CD4-positive, alpha-beta T cell treated with Interleukin-21 for 1 hour (primary cell): ENCODE measurements at places on chromosomes 4 and X.

- DNase-seq, result no peak
Observed at GRCh38 chrX:39718981-39719380, 378.8 kb downstream of the BCOR start.

DNA sequence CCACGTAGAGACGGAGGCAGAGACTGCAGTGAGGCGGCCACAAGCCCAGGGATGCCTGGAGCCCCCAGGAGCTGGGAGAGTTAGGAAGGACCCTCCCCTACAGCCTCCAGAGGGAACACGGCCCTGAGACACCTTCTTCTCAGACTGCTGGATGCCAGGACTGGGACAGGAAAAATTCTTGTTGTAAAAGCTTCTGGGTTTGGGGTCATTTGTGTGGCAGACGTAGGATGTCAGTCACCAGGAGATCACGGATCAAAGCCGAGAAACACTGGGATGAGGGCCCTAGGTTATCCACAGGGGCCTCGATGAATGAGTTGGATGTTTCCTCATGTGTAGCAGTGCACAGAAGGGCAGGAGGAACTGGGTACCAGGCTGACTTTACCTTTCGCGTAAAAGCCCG, 163.7 kb downstream of the SHOX start:
- no peak for DNase-seq

DNA sequence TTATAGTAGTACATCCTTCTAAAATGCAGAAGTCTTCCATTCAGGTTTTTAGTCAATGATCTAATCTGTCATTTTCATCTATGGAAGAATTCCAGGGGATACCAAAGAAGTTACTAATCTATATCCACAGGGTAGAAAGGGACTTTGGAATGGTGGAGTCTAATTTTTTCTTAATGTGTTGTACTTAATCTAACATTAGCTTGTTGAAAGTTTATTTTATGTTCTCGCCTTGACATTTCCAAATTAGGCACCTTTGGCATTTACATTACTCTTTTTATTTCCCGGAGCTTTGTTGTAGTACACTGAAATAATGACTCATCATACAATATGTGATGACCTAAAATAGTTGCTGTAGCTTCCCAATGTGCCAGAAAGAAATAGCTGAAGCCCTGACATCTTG, 91.5 kb downstream of the HTR2C start:
- DNase-seq, result no peak

DNA sequence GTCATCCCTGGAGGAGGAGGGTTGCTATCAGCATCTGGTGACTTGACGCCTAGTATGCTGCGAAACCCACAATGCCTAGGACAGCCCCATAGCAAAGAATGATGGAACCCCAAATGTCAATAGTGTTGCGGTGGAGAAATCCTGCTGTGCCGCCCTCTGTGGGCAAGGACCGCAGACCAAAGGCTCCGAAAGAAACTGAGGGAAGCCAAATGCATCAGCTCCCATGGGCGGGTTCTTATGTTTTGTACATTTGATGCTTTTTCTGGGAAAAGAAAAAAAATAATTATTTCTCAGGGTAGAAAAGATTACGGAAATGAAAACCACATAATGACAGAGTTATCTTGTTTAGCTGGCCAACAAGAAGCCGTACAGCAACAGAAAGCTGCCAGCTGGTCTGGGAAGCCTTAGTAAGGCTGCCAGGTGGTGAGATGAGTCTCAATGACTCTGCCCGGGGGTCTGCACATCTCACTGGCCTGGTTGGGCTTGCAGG, 95.0 kb upstream of the TBL1X start:
- DNase-seq, result peak; percentile 22

- DNase-seq, result no peak
Observed at GRCh38 chr4:173860094-173860493, 330.1 kb upstream of the HAND2 start.

- no peak for DNase-seq
Observed at GRCh38 chrX:149711545-149712236, at the start of gene MAGEA11. MAGEA11 (plus strand) TSS chrX:149712060; CDS start chrX:149713160, 1,100 bp downstream.

- no peak for DNase-seq
Observed at GRCh38 chr4:7157666-7158065, 34.7 kb upstream of the SORCS2 start.

DNA sequence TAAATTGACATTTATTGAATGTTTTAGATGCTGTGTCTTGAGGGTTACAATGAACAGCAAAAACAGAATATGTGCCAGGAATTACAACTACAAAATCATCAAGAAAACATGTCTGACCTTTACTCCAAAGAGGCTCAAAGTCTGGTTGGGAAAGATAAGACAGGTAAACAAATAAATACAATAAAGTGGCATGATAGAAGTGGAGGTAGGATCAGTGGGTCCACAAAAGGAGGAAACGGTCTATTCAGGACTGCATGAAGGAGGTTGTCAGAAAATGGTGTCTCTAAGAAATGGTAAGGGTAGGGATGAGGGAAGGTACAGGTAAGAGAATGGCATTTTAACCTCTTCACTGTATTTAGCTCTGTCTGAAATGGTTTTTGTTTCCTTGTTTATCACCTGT, 3.8 kb downstream of the ARHGEF38 start:
- no peak for DNase-seq
